NCI-H524 treated with DMSO at 0.1 percent for 48 hours (cell line): ENCODE measurements at places on chromosomes 12 and 14.
A peak's percentile ranks its signal among the peaks of the same experiment; 100 is the strongest.

DNA sequence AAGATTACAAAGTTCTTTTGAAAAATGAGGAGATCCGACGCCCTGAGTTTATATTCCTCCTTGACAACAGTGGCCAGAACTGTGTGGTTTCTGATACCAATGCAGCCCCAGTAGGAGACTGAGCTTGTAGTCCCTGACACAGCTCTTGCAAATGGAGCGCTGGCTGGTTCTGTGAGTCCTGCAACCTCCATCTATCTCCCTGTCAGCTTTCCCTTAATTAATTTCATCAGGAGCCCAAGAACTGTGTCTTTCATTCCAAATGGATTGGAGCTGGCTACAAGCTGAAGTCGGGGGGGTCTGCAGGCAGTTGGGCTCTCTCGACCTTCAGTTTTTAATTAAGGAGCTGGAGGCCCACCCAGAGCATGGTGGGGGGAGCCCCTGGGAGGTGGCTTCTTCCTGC, 160.6 kb downstream of the ADGRD1 start:
- no peak for DNase-seq

- no peak for DNase-seq
Observed at GRCh38 chr14:70043001-70043400, 145.8 kb downstream of the SLC8A3 start.

DNA sequence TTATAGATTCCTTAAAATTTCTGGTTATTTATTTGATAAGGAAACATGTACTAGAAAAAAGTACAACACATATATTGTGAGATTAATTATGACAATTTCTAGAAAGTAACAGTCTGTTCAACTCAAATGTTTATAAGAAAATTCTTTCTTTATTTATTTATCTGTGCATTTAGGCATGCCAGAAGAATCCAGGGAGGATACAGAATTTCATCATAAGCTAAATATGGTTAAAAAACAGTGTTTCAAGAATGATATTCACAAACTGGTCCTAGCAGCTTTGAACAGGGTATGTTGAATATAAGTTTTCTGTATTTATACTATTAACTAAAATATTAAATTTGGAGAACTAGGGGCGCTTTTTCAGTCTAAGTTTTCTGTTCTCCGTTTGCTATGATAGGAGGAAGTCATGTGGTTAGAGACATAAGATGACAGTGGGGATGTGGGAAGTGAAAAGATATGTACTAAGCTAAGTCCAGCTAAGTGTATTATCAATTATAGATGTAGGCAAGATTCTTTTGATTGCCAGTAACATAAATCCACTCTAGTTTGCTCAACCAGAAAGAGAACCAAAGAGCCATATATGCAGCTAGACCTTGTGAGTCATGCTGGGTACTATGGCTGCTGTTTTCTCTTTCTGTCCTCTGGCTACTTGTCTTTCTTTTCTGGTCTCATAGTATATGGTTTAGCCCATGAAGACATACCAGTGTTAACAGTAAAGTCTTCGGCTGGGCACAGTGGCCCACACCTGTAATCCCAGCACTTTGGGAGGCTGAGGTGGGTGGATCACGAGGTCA, 39.0 kb downstream of the LRRK2 start:
- DNase-seq: no peak

GRCh38 chr14:83520837-83521236, 1987.2 kb upstream of the SEL1L start:
- peak; percentile 55 for DNase-seq

DNA sequence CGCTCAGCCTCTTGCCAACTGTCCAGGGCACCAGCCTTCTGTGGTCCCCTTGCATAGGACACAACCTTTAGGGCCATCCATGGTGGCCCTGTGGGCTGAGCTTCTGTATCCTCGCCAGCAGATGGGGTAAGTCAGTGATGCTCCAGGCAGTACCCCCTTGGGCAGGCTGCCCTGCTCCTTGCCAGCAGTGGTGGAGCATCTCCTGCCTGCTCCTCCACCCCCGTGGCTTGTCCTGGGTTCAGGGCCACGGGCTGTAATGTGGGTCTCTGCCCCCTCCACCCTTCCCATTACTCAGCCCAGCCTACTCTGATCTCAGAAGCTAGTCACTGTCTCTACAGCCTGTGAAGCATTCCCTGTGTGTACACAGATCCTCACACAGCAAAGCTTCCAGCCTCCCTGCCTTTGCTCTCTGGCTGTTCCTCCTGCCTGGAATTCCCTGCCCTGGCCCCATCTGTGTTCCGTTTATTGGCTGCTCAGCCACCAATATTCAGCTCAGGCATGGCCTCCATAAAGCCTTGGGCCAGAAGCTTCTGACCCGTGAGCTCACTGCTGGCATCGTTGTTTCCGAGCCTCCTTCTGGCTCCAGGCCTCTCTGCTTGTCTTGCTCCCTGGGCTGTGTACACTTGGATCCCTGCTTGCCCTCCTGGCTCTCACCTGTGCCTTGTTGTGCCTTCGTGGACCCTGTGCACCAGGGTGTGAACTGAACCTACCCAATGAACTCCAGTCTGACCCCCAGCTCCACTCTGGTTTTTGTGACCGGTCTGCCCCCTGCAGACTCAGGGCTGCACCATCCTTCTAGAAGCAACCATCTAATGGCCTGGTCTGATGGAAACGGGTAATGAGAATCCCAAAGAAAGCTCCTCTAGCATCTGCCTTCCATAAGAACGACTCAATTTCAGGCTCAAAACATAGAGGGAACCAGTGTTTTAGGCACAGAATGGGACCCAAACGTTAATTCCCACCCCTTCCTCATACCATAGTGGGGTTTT, 177.0 kb upstream of the PRMT8 start:
- DNase-seq: no peak

DNA sequence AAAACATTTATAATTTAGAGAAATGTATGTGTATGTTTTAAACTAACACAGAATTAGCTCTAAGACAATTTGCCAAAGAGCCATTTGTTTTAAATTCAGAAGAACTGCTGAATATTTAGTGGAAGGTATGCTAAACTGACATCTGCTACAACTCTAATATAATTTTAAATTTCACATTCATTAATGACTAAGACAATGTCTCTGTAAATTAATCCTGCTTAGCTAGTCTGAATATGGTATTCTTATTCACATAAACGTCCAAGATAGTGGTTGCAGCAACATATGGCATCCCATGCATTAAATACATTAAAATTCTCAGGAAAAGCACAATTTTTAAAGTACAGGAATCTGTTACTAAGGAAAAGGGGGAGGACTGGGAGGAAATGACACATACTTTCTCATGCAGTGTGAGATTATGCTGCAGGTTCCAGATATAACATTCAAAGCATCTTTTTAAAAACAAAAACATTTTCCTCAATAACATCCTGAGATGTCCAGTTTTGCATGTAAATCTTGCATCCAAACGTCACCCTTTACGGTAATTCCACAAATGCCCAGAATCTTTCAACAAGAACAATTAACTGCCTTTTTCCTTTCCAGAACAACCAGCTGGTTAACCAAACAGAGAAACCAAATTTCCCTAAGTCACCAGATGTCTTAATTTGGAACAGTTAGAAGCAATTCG, 26.9 kb downstream of the WDR89 start:
- DNase-seq: no peak

DNA sequence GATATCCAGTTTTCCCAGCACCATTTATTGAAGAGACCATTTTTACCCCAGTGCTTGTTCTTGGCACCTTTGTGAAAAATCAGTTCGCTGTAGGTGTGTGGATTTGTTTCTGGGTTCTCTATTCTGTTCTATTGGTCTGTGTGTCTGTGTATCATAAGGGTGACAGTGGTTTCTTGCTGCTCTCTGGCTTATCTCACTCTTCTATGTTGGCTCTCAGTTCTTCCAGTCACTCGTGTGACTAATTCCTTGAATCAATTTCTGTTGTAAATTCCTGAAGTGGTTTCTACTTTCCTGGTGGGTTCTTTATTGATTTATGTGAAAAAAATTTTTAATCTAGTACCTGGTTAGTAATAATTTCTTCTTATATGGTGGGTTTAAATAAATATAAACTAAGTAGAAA, 58.3 kb downstream of the OTOGL start:
- DNase-seq: no peak

DNA sequence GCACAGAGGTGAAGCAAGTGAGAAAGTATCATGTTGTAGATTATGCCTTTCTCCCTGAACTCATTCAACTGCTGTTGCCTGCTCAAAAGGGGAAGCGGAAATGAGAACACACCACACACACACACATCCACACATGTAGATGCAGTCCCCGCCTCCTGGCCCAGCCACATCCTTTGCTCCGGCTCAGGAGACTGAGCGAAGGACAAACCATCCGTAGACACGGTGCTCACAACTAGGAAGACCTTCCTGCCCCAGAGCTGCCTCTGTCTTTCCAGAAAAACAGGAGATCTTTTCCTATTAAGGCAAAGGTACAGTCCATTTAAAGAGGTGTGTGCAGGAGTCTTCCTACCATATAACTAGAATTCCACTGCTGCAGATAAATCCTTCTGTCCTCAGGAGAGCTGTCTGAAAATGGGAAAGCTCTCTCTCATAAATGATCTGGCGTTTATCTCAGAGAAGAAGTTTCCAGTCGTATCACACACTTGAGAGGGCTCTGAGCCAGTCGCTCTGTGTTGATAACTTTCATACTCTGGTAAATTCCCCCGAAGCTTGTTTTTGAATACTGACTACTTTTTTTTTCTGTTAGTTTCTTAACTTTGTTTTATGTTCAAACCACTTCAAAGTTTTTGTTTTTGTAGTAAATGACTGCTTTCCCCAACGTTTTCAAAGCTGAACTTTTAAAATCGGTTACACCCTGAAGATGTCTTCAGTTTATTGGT, at the start of gene TESPA1:
TESPA1 (minus strand) TSS at position 105 of the 719 bp plus-strand sequence. CDS start 10,200 bp downstream, outside the sequence.
- no peak for DNase-seq

GRCh38 chr14:52014601-52015267, 25.4 kb downstream of the RTRAF start:
- DNase-seq: no peak
